ELR (cell line): ENCODE measurements at places on chromosomes 13 and 19.
A peak's percentile ranks its signal among the peaks of the same experiment; 100 is the strongest.

GRCh38 chr19:44539236-44539826 lies 9.9 kb upstream of the CEACAM20 start:
- peak; percentile 27 for DNase-seq

DNA sequence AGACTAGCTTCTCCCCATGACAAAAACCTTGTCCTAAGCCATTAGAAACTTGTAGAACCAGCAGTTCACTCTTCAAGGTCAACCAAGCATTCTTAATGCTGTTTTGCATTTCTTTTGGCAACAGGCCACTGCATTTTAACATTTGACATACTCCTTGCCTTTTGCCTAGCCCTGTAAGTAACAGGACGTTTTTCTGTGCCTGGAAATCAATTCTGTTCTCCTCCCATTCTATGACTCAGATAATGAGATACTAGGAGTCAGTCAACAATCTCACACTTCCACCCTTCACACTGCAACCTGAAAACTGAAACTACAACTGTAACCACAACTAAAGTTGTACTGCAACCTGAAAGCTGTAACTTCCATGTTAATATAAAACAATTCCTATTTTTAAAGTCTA lies 268.7 kb downstream of the MZT1 start:
- peak; percentile 32 for DNase-seq

- DNase-seq: peak; percentile 50
Measured at GRCh38 chr19:52190487-52191293, 838 bp downstream of the PPP2R1A start.

DNA sequence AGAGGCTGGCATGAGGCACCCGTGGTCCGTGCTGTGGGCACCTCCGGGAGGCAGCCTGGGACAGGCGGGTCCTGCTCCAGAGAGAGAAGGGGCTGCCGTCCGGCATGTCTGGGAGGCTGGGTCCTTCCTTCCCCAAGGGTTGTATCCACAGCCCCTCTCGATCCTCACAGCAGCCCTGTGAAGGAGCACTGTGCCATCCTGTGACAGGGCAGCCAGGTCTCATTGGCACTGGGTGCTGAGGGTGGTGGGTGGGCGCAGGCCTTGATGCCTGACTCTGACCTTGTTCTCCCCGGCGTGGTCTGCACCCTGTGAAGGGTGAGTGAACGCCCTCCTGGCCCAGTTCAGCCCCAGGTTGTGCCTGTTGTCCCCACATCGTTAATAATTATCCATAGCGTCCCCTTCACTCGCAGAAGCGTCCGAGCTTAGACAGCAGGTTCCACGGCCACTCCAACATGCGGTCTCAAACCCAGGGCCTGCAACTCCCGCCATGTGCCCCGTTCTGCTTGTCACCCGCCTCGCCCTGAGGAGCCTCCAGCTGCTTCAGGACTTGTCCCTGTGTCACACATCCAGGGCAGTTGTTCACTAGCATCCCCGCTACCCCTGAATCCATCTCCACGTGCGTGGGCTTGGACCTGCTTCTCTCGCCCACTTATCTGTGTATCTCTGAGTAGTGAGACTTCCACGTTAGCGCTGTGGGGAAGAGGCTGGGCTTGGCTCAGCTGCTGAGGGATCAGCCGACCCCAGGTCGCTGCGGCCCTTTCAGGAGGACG lies 10.6 kb downstream of the ATP11A start:
- DNase-seq: no peak

DNA sequence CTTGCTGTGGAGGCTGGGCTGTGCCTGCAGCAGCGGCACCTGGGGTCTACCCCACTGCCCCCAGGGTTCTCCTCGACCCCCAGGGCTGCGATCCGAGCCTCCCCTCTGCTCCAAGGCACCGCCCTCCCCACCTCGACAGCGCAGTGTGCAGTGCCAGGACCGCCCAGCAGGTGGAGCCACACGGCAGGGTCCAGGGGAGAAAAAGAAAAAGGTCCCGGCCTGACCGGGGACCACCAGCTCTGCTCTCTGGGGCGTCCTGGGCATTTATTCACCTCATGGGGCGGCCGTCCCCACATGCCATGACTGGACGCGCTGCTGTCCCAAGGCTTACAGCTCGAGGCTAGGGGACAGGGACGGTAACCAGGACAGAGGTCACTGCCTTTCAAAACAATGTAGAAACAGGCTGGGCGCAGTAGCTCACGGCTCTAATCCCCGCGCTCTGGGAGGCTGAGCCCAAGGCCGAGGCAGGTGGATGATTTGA lies 10.6 kb downstream of the REXO1 start:
- peak; percentile 55 for DNase-seq

- DNase-seq: no peak
Measured at GRCh38 chr13:27463500-27463899, 13.1 kb upstream of the MTIF3 start.

- DNase-seq: no peak
Measured at GRCh38 chr13:28145049-28145448, 6.7 kb downstream of the PAN3 start.
